Activated CD4-positive, alpha-beta T cell treated with anti-CD3 and anti-CD28 coated beads, Interleukin-2, Interleukin-6, amounts not matched to agents 100 ng/mL and 50 ng/mL, durations not matched to agents 16 hours and 8 hours (primary cell): ENCODE measurements at places on chromosomes 3 and 15.

- no peak for DNase-seq
These were observed 64.1 kb downstream of the EXOG start for GRCh38 chr3:38560284-38560683.

DNA sequence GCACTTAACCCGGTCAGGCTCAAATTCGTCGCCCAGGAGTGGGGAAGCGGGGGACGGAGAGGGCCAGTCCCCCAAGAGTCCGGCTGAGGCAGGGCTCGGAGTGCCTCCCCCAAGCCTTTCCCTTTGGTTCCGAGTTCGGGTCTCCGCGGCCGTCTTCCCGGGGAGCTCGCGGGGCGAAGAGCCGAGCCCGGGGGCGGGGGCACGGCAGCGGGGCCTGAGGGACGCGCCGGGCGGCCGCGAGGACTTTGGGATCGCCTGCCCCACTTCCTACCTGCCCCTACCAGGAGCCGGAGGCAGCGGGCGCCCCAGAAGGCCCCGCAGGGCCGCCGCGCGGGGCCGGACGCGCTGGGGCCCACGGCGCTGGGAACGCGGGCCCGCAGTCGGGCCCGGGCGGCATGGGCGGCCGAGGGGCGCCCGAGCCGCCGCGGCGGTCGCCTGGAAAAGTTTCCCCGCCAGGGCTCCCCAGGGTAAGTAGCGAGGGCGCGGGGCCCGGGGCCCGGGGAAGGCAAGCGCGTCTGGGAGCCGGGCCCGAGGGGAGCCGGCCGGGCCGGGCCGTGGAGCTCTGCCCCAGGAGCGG is 2.8 kb downstream of the FURIN start:
- DNase-seq: peak; percentile 46

DNA sequence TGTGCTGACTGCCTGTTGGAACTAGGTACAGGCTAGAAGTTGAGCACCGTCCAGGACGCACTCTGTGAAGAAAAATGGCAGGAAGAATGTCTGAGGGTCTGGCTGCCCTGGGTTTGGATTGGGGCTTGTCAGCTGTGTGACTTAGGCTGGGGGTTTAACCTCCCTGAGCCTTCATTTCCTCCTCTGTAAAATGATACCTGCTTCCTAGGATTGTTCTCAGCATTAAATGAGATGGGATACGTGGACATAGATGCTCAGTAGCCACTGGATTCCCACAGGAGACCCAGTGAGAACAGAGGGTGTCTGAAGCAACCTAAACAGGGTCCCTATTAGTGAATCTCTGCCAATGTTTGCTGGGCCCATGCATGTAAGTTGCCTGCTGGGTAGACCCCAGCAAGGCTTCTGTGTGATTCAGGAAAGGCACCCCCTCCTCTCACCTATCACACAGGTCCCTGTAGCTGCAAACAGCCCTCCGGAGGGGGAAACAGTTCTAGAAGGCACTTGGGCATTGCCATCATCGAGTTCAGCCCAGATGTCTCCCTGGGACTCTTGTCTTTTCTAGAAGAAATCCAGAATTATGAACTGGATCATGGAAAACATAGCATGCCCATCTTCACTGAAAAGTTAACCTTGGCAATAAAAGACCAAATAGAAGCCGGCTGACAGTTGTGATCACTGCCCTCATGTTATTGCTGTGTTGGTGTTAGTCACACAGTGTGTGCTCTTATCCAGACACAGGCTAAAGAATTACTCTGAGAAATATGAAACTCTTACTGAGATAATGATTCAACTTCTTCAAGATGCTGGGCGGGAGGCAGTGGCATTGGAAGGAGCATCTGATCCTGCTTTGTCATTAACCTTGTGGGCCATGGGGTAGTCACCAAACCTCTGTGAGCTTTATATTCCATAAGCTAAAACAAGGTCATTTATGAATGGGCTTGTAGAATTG is 64.5 kb downstream of the SMAD6 start:
- no peak for DNase-seq

GRCh38 chr3:77530870-77531269 is 491.0 kb downstream of the ROBO2 start:
- DNase-seq: no peak

DNA sequence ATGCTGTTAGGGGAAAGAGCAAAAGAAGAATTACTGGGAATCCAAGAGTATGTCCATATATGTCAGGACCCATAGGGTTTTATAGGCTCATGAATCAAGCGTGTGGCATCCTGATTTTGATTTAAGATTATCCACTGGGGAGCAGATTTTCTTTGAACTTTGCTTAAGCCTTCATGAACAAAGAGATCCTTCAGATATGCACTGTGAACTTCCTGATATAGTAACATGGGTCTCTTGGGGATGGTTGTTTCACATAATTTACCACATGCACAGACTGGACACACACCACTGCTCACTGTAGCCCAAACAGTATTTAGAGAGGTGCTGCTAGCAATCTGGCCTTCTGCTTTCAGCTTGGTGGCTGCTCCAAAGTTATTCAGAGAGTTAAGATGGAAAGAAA is 200.9 kb upstream of the ZPLD1 start:
- no peak for DNase-seq

- peak; percentile 59 for DNase-seq
These were observed 38.5 kb upstream of the TFRC start for GRCh38 chr3:196120291-196120951.

- DNase-seq: no peak
These were observed 41.0 kb upstream of the COPB2 start for GRCh38 chr3:139430493-139430892.

- DNase-seq: no peak
These were observed 22.2 kb upstream of the GMPPB start for GRCh38 chr3:49745986-49746385.

DNA sequence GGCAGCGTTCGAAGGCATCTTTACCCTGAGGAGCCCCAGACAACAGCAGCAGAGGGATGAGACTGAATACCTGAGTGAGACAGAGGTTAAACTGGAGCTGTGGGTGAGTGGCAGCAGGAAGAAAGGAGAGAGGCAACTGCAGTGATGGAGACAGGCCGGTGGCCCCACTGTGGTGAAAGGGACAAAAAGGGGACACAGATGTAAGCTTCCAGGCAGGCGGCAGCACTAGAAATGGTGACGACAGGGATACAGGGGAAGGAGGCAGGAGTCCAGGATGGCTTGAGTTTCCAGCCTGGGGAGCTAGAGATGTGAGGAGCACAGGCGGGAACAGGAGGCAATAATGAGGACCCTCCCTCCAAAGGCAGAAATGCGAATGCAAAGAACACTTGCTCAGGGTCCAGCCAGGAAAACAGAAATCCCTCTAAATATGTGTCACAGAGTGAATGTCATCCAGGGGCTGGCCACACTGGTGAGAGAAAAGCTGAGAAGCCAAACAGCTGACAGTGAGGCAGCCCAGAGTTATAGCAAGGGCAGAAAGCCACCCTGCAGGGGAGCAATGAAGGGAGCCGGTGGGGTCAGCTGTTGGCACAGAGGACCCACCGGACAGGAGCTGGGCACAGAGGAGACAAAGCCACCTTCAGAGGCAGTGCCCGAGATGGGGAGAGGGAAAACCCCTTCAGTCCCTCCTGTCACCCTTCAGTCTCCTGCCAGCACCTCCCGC is 70.1 kb downstream of the TBC1D2B start:
- DNase-seq: no peak

GRCh38 chr15:41215708-41216107 is 14.8 kb downstream of the EXD1 start:
- no peak for DNase-seq

DNA sequence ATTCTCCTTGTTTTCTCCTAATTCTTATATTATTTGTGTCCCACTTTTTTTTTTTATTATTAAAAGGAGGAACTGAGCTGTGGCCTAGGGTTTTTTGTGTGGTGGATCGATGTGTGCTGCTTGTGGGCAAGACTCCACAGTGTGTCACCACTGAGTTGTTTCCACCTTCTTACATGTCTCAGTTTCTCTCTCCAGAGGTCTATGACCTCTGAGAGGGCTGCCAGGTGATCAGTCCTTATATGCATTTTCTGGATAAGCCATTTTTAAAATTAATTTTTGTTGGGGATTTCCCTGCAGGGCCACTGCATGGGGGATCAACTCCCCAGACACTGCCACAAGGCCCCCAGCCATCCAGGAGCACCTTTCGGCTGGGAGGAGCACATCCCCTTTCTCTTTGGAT is 27.8 kb downstream of the IQCF6 start:
- no peak for DNase-seq

DNA sequence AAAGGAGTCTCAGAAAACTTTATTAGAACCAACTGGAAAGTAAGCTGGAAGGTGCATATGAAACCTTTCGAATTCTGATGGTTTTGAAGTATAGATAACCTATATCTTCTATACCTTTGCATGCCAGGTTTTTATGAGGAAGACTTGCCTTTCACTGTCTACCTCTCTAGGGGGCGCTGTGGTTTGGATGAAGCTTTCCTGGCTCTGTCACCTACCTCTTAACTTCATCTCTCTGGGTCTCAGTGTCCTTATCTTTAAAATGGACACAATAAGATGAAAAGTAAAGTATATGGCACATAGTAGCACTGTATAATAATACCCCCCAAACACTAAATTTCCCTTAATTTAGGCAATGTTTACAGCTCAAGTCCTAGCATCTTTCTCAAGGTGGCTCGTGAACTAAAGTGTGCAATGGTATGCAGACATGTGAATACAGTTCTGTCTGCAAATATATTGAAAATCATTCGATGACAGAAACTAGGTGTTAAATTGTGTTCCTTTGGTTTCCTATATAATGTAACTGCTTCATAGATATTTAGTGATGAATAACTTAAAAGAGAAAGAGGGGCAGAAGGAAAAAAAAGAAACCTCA is 314.3 kb downstream of the CHST2 start:
- DNase-seq: peak; percentile 49

GRCh38 chr3:57234613-57235575 is 7.4 kb downstream of the APPL1 start:
- DNase-seq: no peak

- DNase-seq: no peak
These were observed 9.4 kb upstream of the VPS33B start for GRCh38 chr15:91031796-91032195.

GRCh38 chr3:186613637-186614265 is 891 bp downstream of the AHSG start:
- no peak for DNase-seq

- no peak for DNase-seq
These were observed 78.2 kb upstream of the RASGRP1 start for GRCh38 chr15:38642689-38643270.

DNA sequence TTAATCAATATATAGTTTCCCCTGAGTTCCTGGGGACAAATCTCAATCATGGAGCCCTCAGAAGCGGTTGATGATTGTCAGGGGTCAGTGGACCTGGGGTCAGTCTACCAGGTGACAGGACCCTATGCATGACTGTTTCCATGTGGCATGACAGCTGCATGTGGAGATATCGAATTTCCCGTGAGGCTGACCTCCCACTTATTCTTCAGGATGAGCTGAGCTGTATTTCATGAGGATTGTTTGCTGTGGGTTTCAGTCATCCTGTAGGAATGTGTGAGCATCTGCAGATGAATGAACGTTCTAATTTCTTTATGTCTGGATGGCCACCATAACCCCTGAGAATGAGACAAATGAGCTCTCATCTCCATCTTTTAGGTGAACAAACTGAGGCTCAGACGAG is 93.0 kb upstream of the HES1 start:
- DNase-seq: no peak

DNA sequence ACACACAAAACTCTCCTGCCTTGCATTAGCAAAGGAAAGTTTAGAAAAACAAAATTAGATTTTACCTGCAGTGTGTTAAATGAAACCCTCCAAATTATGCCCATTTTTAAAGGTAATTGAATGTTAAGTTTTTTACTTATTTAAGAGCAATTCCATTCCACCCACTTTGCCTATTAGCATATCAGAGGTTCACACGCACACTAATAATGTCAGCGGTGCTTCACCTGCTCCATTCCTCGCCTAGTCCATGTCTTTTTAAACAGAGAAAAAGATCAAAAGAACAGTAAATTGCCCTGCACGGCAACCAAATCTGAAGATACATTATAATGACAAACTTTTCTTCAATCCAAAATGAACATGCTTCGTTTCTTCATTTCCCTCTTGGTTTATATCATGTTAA is 97.3 kb upstream of the LRRN1 start:
- no peak for DNase-seq

DNA sequence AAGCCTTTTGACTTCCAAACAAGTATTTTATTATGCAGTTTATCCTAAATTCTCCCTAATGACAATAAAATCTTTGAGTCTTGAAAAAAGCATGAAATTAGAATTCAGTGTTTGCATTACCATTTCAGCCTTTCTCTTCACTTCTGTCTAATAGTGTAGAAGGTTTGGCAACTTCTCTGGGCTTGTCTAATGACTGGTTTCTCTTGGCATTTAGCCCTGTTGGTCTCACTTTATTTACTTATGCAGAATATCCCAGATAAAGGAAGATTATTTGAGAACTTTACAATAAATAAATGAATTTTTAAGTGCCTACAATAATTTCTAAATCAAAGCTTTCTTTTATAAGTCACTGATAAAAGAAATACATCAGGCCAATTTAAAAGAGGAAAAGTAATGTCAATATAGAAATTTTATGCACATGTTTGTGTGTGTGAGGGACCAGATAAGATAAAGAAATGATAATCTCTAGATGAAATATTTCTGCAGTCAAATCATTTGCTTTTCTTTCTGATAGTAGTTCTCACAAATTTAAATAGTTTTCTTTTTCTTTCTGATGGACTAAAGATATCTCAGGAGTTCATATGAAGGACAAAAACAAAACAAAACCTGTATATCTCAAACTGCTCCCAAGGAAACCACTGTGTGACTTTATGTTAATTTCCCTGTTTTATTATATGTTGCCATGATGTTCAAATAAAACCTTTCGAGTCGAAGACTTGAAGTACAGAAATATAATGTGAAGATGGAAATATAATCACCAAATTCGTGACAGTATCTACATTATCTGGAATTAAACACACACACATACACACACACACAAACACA is 533.1 kb upstream of the CBLB start:
- DNase-seq: no peak

GRCh38 chr3:141349711-141350110 is 18.6 kb upstream of the ZBTB38 start:
- no peak for DNase-seq

DNA sequence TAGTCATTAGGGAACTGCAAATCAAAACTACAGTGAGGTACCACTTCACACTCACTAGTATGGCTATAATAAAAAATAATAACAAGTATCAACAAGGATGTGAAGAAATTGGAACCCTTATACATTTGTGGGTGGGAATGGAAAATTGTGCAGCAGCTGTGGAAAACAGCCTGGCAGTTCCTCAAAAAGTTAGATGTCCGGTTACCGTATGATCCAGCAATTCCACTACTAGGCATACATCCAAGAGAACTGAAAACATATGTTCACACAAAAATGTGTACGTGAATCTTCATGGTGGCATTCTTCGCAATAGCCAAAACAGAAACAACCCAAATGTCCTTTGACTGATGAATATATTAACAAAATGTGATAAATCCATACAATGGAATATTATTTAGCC is 187.9 kb upstream of the LYSMD4 start:
- DNase-seq: no peak

GRCh38 chr3:134437211-134437752 is 48.5 kb downstream of the ANAPC13 start:
- DNase-seq: no peak

DNA sequence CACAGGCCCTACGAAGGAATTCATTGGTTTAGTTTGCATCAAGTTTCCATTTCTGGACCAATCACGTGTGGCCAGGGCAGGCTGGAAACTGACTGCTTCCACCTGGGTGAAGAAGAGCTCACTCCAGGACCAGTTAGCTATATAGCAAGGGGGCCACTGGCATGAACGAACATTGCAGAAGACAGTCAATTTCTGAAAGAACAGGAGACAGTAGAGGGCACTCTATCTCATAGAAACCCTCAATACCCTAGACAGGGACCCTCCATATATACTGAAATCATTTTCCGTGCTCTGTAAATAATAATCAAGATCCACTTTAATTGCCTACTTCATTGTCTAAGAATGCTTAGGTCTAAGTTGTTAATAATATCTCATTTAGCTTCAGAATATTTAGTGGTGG is 215.6 kb downstream of the CADPS start:
- no peak for DNase-seq
